ENCODE measurements at places on chromosomes 7 and 10.

DNA sequence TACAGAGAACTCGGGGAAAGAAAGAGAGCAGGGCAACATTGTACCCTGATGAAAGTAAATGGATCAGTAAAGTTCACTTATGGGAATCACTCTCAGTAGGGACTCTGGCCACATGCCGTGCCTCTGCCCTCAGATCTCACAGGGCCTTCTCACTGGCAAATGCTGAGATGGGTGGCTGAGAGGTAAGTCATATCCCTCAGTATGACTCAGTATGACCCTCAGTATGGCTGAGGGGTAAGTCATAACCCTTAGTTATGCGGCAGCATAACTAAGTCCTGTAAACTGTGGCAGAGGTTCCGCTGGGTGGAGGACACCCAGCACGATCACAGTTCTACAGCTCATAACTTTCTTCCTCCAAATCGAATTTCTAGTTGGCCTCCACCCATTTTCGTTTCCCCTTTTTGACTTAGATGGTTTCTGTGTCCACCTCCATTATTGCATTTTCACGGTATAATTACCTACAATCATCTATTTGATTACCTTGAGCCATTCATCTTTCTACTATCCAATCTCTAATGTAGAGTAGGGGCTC lies 26.5 kb upstream of the WNT16 start:
- no peak for DNase-seq

DNA sequence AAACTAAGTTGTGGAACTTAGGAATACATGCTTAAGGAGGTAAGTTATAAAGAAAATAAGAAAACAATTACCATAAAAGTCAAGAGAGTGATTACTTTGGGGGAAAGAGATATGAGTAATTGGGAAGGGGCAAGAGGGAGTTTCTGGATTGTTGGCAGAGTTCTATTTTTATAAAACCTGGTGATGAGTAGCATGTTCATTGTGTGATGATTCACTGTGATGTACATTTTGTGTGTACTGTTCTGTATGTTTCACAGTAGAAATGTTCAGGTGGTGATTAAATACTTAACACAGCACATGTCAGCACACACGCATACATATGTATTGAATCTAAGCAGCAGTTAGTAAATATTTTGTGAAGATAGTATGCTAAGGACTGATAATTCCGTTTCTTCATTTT lies 9.7 kb upstream of the OIT3 start:
- no peak for DNase-seq

GRCh38 chr7:140714331-140715040 lies 18.0 kb downstream of the NDUFB2 start:
- no peak for DNase-seq

DNA sequence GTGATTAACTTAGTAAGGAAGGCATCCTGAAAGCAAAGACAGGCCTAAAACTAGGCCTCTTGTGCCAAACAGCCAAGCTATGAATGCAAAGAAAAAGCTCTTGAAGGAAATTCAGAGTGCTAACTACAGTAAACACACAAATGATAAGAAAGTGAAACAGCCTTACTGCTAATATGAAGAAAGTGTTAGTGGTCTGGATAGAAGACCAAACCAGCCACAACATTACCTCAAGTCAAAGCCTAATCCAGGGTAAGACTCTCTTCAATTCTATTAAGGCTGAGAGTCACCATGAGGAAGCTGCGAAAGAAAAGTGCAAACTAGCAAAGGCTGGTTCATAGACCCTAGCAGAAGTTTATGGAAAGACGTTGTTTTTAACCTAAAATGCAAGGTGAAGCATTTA lies 66.0 kb downstream of the IPMK start:
- no peak for DNase-seq

DNA sequence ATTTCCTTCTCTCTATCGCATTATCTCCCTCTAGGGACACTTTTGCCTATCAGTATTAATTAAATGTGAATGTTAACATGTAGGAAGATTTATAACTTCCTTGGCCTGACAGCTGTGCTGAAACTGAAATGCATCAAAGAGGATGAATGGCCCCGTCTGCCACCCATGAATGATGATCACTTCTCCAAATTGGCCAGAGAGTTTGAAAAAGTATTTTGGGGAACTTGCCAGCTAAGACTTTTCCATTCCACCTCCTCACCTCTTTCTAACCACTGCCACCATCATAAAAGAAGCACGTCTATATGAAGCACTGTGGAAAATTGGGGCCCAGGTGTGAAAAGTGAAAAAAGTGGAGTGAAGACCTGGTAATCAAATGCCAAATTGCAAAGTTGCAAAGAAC lies 25.4 kb upstream of the ST8SIA6 start:
- DNase-seq: no peak

DNA sequence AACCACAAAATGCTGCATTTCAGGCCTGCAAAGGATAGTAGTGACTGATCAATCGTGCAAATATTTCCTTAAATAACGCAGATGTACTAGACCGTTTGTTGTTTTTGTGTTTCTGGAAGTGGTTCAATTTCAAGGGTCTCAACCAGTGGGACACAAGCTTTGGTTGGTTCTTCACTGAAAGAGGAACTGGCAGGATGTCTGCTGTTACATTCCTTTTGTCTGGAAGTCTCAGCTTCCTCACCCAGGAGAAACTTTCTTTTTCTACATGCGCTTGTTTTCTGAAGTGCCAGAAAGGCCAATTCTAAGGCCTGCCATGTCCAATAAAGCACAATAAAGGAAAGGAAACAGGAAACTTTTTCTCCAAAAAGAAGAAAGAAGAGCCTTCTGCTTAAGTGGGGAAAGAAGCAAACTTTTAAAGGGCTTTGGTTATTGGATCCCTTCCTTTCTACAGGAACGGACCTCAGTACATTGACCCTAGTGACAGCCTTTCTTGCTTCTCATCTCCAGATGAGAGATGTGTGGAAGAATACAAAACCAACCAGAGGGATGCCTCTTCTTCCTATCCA lies 4.1 kb downstream of the DKK1 start:
- DNase-seq: no peak

DNA sequence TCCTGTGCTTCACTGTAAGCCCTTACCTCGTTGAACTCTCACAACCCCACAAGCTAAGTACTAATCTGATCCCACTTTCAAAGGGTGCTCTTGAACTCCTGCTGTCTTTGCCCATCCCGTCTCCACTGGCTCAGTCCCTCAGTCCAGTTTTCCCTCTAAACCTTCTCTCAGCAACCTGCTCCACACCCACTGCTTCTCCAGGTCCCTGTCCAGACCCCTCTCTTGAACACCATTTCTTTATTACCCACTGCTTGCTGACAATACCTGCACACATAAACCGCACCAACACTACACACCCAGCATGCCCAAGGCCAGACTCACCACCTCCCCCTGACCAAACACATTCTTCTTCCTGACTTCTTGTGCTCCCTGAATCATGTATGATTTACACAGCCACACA lies 343.3 kb downstream of the GRID1 start:
- no peak for DNase-seq

GRCh38 chr10:120905268-120905667 lies 54.1 kb downstream of the WDR11 start:
- DNase-seq: no peak

- DNase-seq: no peak
Measured at GRCh38 chr10:91700273-91700672, 67.4 kb upstream of the PPP1R3C start.

GRCh38 chr7:73833251-73833919 lies 2.6 kb downstream of the CLDN4 start:
- DNase-seq: no peak

DNA sequence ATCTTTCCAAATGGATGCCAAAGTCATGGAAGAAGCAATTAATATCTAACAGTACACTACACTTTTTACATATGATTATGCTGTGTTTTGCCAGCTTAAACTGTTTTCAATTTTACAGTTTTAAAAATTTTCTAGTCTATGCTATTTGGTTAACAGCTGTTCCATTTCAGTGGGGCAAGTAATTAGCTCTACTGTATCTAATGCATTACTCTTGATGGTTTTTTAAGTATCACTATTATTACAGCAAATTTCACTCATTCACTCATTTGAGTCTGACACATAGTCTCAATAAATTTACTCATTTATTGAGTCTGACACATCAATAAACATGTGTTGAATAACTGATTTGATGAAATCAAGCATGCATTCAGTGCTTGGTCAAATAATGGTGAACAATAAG lies 155.8 kb downstream of the RNF133 start:
- no peak for DNase-seq

DNA sequence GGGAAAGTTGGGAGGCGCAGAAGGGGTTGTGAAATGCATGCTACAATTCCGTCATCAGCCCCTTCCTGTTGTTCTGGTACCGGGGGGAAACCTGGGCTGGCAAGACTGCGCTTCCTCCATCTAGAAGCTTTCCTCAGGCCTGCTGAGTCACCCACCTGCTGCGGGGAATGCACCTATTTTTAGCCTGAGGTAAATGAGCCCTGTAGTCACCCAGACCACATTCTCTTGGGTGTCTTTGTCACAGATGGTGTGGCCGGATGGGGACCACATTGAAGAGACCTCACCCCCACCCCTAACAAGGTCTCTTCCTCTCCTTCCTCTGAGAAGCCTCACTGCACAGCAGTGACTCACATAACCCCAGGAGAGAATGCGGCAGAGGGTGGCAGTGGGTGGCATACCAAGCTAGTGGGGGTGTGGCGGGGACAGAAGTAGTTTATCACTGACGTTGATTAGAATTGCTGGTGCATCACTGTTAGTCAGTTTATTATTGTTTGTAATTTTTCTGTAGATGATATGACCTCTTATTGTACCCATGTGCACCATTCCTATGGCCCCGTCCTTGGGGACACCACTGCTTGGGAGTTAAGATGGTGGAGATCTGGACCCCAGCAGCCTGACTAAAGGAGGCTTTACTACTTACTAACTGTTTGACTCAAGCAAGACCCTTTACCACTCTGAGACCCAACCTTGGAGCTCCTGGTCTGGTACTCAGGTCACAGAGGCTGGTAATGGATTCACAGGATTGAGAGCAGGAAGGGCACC lies 83.0 kb upstream of the DUSP5 start:
- DNase-seq: no peak

DNA sequence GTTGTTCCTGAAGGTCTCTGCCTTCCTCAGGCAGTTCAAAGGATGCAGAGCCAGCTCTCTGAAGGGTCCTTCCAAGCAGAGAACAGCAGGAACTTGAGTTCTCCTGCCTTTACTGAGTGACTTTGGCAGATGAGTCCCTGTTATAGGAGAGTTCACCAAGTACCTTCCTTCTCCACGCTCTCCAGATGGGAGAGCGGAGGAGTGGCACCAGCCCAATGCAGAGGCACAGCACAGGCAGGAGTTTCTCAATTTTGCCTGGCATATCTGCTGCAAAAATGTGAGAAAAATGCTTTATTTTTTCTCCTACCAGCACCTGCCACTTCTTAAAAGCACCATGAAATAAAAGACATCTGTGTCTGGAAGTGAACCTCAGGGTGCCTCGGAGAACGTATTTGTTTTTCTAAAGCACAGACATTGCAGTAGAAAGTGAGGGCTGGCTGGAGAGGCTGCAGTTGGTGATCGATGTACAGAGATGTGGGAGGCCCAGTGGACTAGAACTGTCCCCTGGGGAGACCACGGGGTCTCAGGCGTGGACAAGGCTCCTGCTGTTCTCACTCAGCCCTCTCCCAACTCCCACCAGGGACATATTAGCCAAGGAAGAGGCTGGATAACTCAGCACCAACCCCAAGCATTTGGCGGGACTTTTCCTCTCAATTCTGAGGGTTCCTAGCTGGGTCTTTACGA lies 174.5 kb downstream of the WDR37 start:
- DNase-seq: no peak

GRCh38 chr10:76329891-76330575 lies 898.6 kb downstream of the LRMDA start:
- DNase-seq: no peak

DNA sequence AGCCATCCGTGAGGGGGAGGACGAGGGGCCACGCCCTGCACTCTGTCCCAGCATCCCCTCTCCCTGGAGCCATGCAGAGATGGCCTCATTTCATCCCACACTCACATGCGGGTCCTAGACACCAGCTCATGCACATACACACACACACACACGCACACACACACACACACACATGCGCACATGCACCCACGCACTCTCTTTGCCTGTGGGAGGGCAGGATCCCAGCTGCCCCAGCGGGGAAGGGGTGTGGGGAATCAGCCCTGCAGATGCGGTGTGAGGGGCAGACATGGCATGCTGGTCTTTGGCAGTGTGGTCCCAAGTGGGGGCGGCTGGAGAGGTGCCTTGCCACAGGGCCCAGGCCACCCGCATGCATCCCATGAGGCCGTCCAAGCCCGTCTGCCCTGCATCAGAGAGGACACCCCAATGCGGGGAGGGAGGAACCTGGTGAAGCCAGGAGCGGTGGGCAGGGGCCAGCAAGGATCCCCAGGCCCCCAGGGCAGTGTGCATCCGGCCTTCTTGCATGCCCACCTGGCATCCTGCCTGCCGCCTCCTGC lies 68.1 kb downstream of the LHPP start:
- DNase-seq: no peak

DNA sequence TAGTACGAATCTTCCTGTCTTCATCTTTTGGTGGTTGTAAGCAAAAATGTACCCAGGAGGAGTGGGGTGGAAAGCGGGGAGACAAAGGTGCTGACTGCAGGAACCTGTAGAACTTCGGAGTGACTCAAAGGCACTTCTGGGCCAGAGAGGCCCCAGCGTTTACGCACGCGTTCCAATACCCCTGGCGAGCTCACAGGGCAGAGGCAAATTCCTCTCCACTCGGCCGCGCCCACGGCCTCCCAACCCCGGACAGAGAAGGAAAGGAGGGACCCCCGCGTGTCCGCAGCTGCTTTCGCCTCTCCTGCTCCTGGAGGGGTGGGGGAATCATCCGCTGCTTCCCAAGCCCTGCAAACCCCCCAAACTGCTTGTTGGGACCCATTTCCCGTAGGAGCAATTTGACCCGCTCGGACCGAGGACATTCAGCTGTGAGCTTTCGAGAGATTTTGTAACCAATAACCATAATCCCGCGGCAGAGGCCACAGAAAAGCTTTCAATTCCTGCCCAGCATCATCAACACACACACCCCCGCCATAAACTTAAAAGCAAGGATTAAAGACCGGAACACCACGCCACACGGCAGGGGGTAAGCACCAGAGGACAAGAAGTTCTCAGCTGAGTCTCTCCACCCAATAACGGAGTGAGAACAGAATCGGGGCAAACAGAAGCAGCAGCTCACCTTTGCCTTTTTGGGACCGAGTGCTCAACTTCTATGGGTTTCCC lies 2.3 kb downstream of the IGF2BP3 start:
- DNase-seq: no peak

GRCh38 chr7:23685731-23686130 lies 5.7 kb downstream of the FAM221A start:
- no peak for DNase-seq

- no peak for DNase-seq
Measured at GRCh38 chr7:96143495-96144259, 178.2 kb downstream of the SLC25A13 start.
